ENCODE measurements at places on chromosomes 11 and 22.

GRCh38 chr11:118139578-118139977 lies 13.0 kb downstream of the SCN4B start:
- no peak for DNase-seq

DNA sequence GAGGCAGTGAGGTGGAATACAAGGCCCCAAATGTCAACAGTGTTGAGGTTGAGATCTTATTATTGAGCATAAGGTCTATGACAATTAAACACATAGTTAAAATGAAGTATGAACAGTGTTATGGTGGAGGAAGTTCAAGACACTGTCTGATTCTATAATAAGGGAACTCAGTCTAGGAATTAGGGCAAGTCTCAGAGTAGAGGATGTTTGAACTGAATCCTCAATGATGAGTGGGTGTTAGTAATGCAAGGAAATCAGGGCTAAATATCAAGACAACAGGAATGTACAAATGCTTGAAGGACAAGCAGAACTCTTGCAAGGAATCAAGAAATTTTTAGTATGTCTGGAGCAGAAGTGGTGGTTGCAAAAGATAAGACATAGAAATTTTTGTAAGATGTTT lies 53.0 kb downstream of the CWC15 start:
- no peak for DNase-seq

GRCh38 chr22:41668971-41669911 lies 19.4 kb downstream of the SNU13 start:
- peak; percentile 91 for DNase-seq

- DNase-seq, result peak; percentile 79
Observed at GRCh38 chr11:34749666-34750659, 129.1 kb downstream of the EHF start.

DNA sequence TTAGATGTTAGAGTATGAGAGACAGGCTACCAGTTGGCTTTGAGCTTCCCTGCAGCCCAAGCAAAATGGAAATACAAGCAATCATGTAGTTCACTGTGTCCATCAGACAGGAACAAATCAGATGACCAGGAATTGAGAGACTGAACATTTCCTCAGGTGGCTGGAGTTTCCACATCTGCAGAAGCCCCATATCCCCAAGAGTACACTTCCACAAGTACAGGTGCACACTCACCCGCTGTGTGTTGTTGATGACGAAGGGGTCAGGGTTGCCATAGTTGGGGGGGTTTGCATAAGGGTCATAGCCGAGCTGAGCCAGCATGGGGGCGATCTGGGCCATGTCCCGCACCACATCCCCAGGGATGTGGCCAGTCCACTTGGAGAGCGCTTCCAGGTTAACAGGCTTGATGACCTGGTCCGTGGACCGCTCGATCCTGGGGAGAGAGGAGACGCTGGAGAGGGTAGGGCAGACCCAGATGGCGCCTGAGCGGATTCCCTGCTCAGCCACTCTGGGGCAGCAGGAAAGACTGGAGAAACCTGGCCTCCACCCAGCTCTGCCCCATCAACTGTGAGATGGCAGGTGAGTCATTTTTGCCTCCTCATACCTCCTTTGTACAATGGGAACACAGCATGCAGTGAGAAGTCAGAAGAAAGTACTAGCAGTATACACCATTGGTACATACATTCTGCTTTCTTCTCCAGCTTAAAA lies 23.9 kb upstream of the TFIP11 start:
- DNase-seq, result no peak

GRCh38 chr22:49693848-49694247 lies 133.8 kb downstream of the BRD1 start:
- DNase-seq, result no peak

DNA sequence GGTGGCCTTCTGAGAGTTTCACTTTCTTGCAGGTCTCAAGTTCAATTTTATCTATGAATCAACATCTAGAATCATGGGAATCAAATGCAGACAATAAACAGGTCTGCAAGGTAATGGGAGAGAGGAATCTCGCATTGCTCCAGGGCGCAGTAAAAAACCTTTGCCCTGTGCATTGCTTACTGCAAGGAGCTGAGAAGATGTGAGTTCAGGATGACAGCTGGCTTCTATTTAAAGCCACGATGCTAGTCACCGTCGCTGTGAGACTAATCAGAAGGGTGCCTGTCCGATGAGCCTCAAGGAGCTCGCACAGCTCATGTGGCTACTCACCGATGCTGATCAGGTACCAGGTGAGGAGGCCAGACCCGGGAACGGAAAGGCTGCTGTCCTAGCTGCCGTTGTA lies 30.2 kb upstream of the APOA1 start:
- DNase-seq, result no peak

- peak; percentile 66 for DNase-seq
Observed at GRCh38 chr11:108364159-108364558, 103.2 kb downstream of the C11orf65 start.

All from fibroblast of skin of abdomen (primary cell).